Naive thymus-derived CD4-positive, alpha-beta T cell (primary cell): ENCODE measurements at places on chromosomes 12 and 14.

- no peak for DNase-seq
These were observed 24.2 kb downstream of the CHST11 start for GRCh38 chr12:104480826-104481440.

- DNase-seq: no peak
These were observed 620 bp downstream of the MMP17 start for GRCh38 chr12:131828671-131829355.

GRCh38 chr12:63078906-63079305 lies 72.1 kb downstream of the AVPR1A start:
- no peak for DNase-seq

DNA sequence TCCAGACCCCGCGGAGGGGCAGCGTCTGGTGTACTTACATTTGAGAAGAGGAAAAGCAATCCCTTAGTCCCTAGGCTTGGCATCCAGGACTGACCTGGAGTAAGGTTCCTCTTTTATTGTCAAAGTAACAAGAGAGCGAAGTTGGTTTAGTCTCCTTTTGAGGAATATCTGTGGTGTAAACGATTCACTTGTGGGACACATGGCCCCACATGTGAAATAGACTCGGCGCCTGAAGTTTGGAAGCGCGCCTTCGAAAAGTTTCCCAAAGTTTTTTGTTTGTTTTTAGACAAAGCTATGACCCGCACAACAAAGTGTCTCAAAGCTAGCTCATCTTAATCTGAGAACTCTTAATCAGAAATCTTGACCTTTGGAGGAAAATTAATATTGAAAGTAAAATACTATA lies 744 bp downstream of the STYX start:
- DNase-seq: no peak

GRCh38 chr12:18217966-18218365 lies 43.4 kb upstream of the PIK3C2G start:
- no peak for DNase-seq

- no peak for DNase-seq
These were observed 2.3 kb upstream of the HSPB8 start for GRCh38 chr12:119176267-119177055.

DNA sequence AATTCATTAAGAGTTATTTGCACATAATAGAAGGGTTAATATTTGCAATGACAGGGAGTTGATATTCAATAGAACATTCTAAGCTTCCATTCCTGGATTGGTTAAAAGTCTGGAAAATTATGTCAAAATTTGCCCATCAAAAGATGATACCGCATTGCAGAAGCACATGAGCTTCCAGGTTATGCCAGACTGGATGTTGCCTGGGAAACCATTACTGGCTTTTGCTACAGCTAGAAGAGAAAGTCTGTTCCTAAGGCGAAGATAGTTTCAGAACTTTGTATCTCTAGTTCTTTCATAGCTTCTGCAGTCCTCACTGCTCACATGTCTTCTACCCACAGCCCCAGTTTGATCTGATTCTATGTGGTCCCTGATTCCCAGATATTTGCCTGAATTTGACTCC lies 122.4 kb upstream of the AMIGO2 start:
- no peak for DNase-seq

DNA sequence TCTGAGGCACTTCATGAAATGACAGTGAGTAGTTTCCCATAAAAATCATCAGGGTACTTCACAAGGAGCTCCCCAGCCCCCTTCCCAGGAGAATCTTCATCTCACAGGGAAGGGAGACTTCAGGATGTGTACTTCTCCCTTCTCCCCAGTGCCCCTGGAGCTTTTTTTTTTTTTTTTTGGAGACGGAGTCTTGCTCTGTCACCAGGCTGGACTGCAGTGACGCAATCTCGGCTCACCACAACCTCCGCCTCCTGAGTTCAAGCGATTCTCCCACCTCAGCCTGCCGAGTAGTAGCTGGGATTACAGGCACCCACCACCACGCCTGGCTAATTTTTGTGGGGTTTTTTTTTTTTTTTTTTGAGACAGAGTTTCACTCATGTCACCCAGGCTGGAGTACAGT lies 10.4 kb downstream of the ITPK1 start:
- no peak for DNase-seq

DNA sequence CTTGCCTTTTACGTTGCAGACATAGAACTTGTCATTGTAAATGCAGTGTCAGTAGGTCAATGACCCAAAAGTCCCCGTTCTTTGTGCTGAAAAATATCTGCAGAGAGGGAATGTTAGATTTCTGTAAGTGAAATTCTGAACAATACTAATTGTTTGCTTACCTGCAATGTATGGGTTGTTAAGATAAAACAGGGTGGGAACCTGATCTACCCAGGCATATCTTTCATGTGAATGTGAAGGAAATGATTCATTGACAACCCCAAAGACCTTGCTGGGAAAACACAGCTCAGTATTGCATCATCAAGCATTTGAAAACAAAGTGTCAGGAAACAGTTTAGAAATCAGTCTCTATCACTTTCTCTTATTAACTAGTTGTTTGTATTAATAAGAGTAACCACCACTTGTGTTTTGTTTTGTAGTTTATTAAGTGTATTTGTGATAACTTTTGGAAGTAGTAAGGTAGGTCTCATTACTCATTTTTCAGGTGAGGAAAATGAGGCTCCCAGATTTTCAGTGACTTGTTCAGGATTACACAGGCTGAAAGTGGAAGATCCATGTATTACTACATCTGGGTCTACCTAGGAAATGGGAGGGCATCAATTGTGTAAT lies 57.9 kb upstream of the SLC38A2 start:
- DNase-seq: peak; percentile 5

DNA sequence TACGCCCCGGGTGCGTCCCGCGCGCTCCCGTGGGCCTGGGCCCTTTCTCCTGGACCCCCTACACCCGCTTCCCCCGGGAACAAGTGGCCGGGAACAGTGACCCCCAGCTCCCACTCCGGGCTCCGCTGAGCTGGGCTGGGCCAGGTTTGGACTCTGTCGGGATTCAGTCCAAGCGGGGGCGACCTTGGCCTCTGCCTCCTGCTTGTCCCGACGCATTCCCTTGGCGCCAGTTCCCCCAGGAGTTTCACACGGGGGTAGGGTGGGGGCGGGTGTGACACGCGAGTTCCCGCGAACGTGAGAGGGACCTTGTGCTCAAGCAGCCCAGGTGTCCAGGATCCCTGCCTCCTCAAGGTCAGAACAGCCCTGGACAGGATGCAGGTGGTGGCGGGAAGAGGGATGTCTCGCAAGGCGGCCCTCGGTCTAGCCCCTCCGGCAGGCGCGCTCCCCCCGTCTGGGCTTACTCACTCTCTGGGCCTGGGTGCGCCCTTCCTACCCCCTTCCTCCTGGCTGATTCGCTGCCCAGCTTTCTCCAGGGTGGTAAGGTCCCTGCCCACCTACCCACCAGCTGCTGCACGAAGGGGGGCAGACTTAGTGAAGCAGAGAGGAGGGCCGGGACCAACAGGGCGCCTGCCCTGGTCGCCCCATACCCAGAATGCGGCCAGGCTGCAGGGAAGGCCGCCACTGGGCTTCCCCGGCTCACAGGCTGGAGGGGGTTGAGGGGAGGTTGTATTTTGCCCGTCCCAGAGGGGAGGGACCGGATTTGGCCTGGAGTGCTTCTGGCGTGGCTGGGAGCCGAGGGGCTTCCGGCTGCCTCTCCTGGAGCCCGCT lies 862 bp downstream of the CRIP2 start:
- no peak for DNase-seq

GRCh38 chr12:132657004-132657727 lies 30.0 kb downstream of the POLE start:
- no peak for DNase-seq

DNA sequence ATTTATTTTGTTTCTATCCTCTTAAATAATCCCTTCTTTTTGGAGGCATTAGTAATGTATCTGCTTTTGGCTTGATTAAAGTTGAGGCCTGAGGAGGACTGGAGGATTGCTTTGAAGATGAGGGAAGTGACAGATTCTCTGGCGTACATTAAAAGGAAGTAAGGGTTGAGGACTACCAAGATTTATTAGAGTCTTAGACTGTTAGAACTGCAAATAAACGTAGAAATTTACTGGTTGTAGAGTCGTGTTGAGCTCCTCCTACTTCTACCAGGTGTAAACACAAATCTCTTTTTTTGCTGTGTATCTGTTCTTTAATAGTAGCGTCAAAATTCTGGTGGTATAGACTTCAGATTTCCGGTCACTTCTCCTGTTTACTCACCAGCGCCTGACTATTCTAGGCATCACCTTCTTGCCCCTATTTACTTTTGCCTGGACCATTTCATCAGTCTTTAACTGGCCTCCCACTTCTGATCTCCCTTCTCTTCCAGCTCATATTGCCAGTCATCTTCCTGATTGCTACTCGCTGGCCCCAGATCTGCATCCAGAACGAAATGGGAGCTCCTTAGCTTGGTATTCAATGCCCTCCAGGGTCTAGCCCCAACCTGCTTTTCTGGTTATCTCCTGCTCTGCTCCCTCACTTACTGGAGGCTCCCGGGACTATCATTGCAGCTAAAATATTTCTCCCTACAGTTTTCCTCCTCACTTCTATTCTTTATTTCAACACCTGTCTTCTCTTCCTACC lies 8.4 kb upstream of the EID3 start:
- no peak for DNase-seq

GRCh38 chr12:15863984-15864383 lies 18.2 kb upstream of the STRAP start:
- DNase-seq: no peak

- no peak for DNase-seq
These were observed 46.3 kb upstream of the KICS2 start for GRCh38 chr12:64268409-64268808.

DNA sequence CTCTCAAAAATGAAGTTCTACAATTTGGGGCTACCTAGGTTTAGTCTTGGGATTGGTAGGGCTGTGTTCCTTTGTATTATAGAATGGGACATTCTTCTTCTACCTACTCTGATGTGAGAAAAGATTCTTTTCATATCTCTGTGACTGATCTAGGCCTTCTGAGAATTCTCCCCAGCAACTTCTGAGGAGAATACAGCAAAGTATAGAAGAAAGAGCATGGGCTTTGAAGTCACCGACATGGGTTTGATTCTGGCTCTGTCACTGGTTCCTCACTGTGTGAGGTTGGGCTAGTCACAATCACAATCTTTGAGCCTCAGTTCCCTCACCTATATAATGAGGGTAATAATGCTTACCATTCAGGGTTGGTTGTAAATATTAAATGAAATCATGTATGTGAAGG lies 5.0 kb downstream of the ATN1 start:
- DNase-seq: peak; percentile 50

DNA sequence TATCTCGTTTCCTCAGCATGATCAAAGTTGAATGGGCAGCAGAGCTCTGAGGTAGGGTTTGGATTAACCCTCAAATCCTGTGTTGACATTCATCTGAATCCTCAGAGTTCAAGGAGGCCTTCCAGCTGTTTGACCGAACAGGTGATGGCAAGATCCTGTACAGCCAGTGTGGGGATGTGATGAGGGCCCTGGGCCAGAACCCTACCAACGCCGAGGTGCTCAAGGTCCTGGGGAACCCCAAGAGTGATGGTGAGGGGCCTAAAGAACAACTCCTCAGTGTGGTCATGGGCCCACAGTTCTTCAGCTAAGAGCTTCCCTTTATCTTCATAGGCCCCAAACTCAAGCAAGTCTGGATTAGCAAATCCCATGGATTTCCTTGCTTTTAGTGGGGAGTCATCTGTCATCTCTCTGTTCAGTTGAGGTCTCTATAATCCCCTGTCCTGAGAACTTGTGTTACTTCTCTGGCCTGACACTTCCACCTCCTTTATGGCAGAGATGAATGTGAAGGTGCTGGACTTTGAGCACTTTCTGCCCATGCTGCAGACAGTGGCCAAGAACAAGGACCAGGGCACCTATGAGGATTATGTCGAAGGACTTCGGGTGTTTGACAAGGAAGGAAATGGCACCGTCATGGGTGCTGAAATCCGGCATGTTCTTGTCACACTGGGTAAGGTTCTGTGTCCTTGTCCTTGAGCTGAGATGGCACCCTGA lies 1.5 kb downstream of the MYL6 start:
- no peak for DNase-seq
